ENCODE measurements at places on chromosomes 12 and 14.

GRCh38 chr14:55899531-55899930 is 218.7 kb upstream of the PELI2 start:
- no peak for DNase-seq

GRCh38 chr14:63212209-63212608 is 8.0 kb downstream of the RHOJ start:
- no peak for DNase-seq

- DNase-seq = no peak
Observed at GRCh38 chr12:53103860-53104305, 597 bp downstream of the SOAT2 start.

GRCh38 chr12:75816897-75817296 is 214.7 kb downstream of the PHLDA1 start:
- DNase-seq = no peak

- no peak for DNase-seq
Observed at GRCh38 chr14:73463411-73463810, 5.1 kb upstream of the NUMB start.

- DNase-seq = no peak
Observed at GRCh38 chr12:132486576-132486975, 3.4 kb upstream of the FBRSL1 start.

GRCh38 chr12:121003650-121004049 is 12.6 kb downstream of the C12orf43 start:
- no peak for DNase-seq

GRCh38 chr14:58808828-58809227 is 171.1 kb downstream of the DACT1 start:
- no peak for DNase-seq

GRCh38 chr14:72237722-72238666 is 305.8 kb downstream of the RGS6 start:
- no peak for DNase-seq

GRCh38 chr12:130846369-130846768 is 7.3 kb upstream of the STX2 start:
- DNase-seq = no peak

GRCh38 chr12:106766393-106766826 is 8.1 kb upstream of the RIC8B start:
- DNase-seq = no peak

GRCh38 chr12:51744957-51745356 is 103.6 kb downstream of the FIGNL2 start:
- no peak for DNase-seq

- no peak for DNase-seq
Observed at GRCh38 chr14:23078692-23079116, 16.2 kb downstream of the ACIN1 start.

DNA sequence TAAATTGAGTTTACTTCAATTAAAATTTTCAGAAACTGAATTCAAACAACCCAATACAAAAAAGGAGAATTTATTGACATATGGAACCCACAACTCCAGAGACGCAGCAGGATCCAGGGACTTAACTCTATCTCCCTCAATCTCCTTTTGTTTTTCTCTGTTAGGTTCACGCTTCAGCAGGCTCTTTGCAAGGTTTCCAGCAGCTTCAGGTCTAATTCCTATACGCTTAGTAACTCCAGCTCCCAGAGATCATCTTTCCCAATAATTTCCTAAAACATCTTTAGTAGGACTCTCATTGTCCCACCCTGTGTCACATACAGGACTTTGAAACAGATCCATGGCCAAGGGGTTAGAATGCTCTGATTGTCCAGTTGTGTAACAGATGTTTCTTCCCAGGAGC is 175.2 kb downstream of the RMST start:
- no peak for DNase-seq

DNA sequence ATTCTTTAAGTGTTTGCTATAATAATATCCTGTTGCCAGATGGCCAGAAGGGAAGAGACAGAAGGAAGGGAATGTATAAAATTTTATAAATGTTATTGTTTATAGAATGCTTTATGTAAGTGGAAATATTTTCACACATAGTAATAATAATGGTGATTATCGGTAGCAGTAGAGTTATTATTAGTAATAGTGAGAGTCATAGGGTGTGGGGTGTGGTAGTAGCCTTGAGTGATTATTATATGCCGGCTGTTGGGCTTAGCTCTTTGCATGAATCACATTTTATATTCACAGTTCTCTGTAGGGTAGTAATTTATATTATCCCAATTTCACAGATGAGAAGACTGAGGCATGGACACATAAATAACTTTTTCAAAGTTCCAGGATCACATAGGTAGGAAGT is 391.4 kb downstream of the C12orf75 start:
- no peak for DNase-seq

GRCh38 chr12:127830065-127830460 is 436.9 kb upstream of the TMEM132C start:
- no peak for DNase-seq

GRCh38 chr12:12069821-12070548 is 754 bp upstream of the BCL2L14 start:
- DNase-seq = no peak

DNA sequence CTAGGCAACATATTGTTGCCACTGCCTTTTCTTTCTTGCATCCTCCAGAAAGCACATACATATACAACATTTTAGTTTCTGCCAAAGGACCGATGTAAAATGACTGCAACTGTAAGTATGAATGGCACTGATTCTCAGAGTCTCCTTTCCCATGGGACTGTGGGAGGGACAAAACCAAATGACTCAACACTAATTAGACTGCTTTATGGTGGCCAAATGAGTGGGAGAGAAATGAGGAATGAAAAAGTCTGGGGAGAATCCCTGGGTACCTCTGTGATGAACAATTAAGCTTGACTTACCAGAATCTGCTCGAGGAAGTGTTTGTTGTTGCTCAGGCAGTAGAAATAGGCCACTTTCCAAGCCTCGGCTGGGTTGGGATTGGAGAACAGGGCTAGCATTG is 10.1 kb downstream of the ZFYVE26 start:
- DNase-seq = no peak

- DNase-seq = no peak
Observed at GRCh38 chr14:73239393-73240241, 2.3 kb downstream of the PAPLN start.

DNA sequence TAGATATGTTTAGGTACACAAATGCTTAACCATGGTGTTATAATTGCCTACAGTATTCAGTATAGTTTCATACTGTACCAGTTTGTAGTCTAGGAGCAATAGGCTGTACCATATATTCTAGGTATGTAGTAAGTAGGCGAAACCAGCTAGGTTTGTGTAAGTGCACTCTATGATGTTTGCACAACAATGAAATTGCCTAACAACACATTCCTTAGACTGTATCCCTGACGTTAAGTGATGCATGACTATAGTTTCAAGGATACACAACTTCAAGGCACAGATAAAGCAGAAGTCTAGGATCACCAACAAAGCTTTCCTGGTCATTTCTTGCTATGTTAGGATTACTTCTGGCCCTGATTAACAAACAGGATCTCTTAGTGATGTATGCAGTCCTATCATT is 135.1 kb downstream of the SLC38A1 start:
- no peak for DNase-seq

DNA sequence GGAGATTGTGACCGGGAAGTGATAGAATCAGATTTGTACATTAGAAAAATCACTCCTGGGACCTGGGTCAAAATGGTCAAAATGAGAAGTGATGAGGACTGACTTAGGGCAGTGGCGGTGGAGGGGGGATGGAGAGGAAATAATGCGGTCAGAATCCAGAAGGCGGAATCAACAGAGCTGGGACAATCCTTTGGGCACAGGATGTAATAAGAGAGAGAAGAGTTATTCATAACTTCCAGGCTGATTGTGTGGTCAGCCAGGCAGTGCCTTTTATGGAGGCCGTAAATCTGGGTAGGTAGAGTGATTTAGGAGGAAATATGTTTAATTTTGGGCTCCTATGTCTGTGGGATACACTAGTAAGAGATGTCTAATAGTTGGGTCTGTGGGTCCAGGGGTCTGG is 21.6 kb downstream of the FBXL14 start:
- no peak for DNase-seq

GRCh38 chr12:117101953-117102799 is 3.0 kb upstream of the TESC start:
- DNase-seq = no peak

GRCh38 chr12:131921866-131922769 is 7.0 kb upstream of the PUS1 start:
- no peak for DNase-seq

DNA sequence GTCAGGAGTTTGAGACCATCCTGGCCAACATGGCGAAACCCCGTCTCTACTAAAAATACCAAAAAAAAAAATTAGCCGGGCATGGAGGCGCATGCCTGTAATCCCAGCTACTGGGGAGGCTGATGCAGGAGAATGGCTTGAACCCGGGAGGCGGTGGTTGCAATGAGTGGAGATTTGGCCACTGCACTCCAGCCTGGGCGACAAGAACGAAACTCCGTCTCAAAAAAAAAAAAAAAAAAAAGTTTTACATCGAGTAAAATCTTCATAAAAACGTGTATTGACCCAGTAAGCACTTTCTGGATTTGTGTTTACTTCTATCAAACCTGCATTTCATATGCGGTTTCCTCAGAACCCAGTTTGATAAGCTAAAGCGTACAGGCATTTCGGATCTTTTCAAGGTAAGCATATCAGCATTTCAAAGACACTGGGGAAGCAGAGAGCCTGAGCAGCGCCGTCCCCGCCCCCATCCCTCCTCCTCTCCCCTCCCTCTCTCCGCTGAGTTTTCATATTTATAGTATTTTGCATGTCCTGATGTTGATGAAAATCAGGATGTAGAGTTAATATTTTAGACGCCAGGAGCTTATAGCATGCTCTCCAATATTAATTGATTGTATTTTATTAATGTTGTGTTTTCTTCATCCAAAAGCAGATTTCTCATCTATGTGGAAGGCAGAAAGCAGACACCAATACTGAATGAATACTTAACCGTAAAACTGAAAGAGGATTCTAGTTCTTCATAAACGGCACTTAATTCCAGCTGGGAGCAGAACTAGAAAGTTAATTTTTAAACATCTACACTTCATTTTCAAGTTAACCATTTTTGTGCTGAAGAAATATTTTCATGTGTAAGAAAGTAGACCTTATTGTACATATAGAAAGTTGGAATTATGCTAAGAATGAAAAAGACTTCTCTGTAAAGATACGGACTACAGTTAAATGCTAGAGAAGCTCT is 9.2 kb upstream of the HIP1R start:
- no peak for DNase-seq

GRCh38 chr14:96951511-96951910 is 154.3 kb downstream of the VRK1 start:
- DNase-seq = no peak

All from esophagus squamous epithelium (tissue), 5 donors.